ENCODE measurements at places on chromosomes 7 and 10. TPM values are rescaled to one million over a fixed set of nuclear protein-coding genes. Genes with fewer than 3 reads are reported as not detected.

Gene ABLIM1
- 71.9 TPM for total RNA-seq

DNA sequence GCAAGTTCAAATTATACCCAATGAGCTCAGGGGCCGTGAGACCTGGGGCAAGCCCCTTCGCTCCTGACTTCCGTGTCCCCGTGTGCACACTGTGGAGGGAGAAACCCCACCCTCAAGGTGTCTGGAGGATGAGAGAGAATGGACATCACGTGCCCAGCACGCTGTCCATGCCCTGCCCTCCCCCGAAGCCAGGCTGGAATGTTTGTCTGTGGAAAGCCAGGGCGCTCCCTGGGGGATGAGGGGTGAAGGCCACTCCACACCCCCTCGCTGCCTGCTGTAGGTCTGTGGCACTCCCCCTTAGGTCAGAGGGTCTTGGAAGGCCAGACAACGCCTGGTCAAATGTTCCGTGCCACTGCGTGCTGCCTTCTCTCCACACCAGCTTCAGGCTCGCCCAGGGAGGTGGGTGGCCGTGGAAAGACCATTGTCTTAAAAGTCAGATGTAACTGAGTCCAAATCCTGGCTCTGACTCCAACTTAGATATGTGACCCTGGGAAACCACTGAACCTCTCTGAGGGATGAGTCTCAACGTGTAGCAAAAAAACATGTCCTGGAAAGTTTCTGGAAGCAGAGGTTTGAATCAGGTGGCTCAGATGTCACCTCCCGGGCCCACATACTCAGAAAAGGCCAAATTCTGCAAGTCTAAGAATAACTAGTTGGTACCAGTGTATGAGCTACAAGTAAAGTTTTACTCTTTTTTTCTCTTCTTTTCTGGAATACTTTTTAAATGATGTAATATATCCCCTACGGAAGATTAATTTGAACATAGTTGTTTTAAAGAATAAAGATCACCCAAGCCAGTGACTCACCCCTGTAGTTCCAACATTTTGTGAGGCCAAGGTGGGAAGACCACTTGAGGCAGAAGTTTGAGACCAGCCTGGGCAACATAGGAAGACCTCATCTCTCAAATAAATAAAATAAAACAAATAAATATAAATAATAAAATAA is 24.9 kb downstream of the RCC1L start:
- no peak for DNase-seq

- DNase-seq: no peak
These were observed 24.2 kb downstream of the MYPN start for GRCh38 chr10:68133523-68133922.

DNA sequence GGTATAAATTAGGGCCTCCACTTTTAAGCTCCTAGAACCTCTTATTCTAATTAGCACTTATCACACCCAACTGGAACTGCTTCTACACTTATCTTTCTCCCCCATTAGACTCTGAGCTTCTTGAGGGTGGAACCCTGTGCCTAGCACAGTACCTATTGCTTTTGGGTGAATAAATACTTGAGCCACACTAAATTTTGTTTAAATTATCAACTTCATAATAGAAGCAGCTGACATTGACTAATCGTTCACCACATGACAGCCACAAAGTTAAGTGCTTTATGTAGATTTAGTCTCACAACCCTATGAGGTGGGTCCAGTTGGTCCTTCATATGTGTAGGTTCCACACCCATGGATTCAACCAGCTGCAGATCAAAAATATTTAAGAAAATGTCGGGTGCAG is 36.0 kb upstream of the DNAJB12 start:
- DNase-seq: no peak

DNA sequence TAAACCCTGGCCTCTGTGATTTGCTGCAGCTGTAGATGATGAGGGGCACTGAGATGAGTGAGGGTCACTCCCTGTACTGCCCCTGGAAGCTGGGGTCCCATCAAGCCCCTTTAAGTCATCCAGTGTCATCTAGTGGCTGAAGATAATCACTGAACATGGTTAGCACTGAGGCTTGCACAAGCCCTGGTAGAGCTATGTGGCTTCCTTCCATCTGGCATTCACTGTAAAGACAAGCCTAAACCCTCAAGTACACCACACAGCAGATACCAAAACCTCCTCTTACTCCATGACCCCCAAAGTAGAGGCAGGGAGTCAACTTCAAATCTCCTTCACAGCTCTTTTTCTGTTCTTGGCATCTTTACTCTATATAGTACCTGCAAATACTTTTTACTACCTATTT is 72.7 kb upstream of the MRLN start:
- no peak for DNase-seq

DNA sequence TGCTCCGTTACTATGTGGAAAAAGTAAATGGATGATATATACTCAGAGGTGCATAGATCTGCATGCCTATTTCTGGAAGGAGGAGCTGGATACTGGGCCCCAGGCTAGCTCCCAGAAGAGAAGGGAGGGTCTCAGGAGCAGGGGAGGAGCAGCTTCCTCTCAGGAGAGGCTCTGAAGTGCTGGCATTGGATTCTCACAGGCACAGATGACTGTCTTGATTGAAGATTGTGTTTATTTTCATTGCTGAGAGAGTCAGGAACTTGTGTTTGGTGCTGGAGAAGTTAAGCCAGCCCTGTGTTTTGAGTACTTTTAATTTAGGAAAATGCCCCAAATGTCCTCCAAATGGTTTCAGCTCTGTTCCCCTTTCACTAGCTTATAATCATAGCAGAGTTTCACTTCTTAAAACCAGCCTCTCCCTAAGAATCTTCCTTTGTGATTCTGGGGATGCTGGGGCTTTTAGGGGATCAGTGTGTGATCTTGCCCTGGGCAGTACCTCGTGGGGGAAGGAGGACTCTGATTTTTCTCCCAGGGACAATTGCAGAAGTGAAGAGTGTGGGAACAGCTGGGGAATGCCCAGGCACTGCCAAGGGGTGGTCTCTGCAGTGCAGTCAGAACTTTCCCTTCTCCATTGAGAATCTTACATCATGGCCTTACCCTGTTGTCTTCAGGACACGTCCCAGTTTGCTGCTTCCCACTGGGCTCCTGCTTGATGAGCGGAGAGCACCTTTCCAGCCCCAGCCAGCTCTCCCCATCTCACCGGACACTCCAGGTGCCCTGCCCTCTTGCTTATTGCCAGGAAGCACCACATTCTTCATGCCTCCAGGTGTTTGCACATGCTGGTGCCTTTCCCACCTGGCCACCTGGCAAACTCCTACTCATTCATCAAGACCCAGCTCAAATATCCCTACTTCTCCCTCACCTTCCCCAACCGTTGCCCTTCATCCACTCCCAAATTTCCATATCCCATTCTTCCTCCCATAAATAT is 102.8 kb downstream of the ARHGAP22 start:
- DNase-seq: no peak

GRCh38 chr10:93039110-93039509 is 21.5 kb upstream of the CYP26C1 start:
- no peak for DNase-seq

Gene BRAT1
- total RNA-seq: 25.6 TPM

DNA sequence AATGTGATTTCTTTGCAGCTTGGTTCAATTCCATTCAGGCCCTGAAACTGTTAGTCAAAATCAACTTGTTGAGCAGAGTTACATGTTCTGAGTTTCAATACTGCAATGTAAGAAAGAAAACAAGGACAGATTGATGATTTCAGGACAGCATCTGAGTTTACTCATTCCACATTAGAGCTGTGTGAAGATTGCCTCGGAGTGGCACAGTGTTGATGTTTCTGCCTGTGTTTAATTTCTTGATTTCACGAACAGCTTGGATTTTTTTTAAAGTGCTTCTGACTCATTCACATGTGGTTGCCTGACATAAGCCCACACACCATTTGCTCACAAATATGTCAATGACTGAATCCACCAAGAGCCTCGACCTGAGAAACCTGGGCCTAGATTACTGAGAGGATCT is 101.2 kb upstream of the PARD3 start:
- no peak for DNase-seq

Gene CTAGE4
- not detected for total RNA-seq

DNA sequence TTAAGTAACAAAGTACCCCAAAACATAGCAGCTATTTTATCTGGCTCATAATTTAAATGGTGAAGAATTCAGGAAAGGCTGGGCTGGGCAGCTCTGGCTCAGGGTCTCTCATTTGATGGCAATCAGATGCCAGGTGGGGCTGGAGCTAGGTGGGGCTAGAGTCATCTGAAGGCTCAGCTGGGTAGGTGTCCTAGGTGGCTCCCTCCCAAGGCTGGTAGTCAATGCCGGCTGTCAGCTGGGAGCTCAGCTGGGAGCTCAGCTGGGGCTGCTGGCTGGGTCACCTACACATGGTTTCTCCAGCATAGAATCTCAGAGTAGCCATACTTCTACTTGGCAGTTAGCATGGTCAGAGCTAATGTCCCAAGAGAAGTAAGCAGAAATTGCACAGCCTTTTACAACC is 34.1 kb downstream of the OSBPL3 start:
- no peak for DNase-seq

DNA sequence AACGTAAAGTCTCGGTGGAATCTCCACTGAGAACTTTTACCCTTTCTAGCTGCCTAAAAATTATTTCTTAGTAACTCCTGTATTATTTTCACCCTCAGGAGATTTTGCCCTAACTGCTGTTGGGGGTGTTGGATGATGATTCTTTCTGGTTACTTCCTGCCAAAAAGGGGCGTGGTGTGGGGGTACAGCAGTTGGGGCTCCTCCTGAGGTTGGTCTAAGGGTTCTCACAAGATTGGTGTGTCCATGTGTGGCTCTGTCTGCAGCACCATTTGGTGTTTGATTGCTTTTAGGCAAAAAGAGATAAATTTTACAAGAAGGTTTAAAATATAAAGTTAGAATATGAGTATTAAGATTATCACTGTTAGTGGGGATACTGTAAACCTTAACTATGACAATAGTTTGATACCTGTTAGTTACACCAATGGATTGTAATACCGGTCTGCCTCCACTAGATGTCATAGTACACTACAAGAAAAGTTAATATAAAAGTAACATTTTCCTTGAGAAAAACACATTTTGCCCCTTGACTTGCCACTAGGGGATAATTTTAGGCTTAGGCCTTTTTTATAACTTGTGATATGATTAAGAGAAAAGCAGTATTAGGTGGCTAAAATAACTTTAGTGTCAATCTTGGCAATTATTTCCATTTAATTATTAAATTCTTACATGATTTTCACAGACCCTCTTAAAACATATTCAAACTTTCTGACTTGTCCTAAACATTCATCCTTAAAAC is 928.7 kb downstream of the IPMK start:
- peak; percentile 20 for DNase-seq

Gene TET1
- total RNA-seq: 4.0 TPM

DNA sequence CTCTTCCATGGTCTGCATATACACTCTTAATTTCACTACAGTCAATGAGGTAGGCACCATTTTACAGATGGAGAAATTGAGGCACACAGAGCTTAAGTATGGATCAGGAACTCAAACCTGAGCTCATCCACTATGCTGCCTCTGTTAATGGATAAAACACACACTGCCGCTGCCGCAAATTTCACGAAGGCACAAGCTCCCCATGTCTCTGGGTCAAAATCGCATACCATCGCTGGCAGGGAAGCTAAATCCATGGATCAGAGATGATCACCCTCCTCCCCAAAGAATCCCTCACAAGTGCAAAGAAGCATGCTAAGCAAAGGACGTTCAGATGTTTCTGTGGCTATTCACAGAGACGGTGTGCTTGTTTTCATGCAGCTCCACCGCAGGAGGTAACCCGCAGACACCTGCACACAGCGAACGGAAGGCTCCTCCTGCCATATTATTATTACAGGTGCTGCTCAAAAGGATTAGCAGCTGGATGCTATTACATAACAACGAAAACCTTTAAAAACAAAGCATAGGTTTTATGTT is 109.3 kb downstream of the UBE2H start:
- DNase-seq: no peak

- no peak for DNase-seq
These were observed 541.8 kb downstream of the PARD3 start for GRCh38 chr10:34273340-34273739.

DNA sequence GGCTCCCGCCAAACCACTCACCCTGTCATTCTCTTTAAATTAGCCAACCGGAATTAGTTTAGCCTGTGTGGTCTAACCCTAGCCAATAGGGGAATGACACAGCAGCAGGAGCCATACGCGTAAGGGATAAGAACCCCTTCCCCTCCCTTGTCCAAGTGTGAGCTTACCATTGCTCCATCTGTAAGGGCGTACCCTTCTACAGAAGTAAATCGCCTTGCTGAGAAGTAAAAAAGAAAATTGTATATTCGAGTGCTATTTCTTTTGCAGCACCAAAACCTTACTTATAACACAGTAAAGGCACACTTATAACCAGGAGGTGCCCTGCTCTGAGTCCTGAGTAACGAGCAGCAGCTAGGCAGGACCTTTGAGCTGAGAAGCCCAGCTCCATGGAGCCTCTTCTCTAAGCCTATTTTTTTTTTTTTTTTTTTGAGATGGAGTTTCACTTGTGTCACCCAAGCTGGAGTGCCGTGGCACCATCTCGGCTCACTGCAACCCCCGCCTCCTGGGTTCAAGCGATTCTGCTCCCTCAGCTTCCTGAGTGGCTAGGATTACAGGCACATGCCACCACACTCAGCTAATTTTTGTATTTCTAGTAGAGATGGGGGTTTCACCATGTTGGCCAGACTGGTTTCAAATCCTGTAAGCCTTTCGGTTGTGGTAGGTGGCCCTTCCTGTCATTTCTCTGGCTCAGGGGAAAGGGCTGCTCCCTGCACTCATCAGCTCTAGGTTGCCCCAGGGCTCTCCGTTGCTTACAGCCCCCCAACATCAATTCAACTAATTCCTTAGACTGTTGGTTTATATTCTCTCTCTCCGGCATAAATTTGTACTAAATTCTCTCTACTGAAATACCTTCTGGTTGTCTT is 73.3 kb downstream of the NSUN6 start:
- DNase-seq: no peak

Gene CYP3A4
- not detected for total RNA-seq

Gene SKIDA1
- total RNA-seq: not detected

Gene COG5
- 54.6 TPM for total RNA-seq

- DNase-seq: no peak
These were observed 75.8 kb downstream of the LSMEM1 start for GRCh38 chr7:112556633-112557032.

Gene MYH16
- not detected for total RNA-seq

DNA sequence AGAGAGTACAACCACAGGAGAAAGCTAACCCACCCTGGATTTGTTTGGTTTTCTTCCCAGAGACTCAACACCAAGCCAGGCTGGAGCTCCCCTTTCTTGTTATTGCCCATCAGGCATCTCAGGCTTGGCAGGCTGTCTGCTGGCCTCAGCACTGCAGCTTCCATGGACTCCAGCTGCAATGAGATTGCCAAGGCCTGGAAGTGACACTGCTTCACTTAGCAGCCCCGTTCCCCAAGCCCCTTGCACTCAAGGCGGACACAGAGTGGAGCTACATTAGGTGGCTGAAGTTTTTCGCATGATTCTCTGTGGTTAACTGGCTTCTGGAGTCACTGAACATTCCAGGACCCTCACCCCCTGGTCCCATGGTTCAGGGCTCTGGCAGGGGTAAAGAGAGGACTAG is 163.1 kb upstream of the GDF10 start:
- no peak for DNase-seq

Gene LMOD2
- total RNA-seq: not detected

Gene AKR1C4
- total RNA-seq: not detected

DNA sequence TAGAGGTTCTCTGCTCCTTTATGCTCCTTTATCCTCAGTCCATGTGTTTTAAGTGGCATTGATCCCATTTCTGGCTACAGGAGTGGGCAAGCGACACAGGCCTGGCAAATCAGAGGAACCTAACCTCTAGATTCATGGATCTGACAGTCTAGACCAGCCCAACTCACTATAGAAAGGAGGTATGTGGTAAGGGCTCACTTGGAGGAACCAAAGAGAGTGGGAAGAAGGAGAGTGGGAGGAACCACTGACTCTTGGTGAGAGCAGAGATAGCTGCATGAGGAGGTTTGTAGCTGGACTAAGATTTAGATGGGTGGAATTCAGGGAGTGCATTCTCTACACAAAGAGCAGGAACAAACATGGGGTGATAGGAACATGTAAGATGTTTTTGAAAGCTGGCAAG is 11.6 kb upstream of the FRAT1 start:
- DNase-seq: no peak

Data from natural killer cell (primary cell).